ENCODE measurements at places on chromosomes 11 and 22. TPM values are rescaled to one million over a fixed set of nuclear protein-coding genes. Genes with fewer than 3 reads are reported as not detected.

Gene NEFH
- total RNA-seq, result 0.44 TPM

Gene DKK3
- total RNA-seq, result 448 TPM

Gene POU2AF3
- total RNA-seq, result not detected

Gene TBX1
- 0.17 TPM for total RNA-seq

Gene MS4A7
- total RNA-seq, result not detected

Gene SPTBN2
- total RNA-seq, result 1.2 TPM

Gene OR6A2
- 0.73 TPM for total RNA-seq

Gene GUCY1A2
- 0.29 TPM for total RNA-seq

Gene ETS1
- 46.5 TPM for total RNA-seq

Gene OR10A3
- total RNA-seq, result not detected

Gene SERHL2
- 10.3 TPM for total RNA-seq

Gene TP53I11
- total RNA-seq, result 40.1 TPM

Gene CSRP3
- not detected for total RNA-seq

Gene MGAT3
- not detected for total RNA-seq

Gene KCNK7
- 0.50 TPM for total RNA-seq
